ENCODE measurements at places on chromosomes 16 and 17. TPM values are rescaled to one million over a fixed set of nuclear protein-coding genes. Genes with fewer than 3 reads are reported as not detected.

CCDC154 gene
- 0.50 TPM for total RNA-seq

ANKRD40CL gene
- total RNA-seq: not detected

SULT1A3 gene
- 2.1 TPM for total RNA-seq

AKAP10 gene
- total RNA-seq: 29.2 TPM

TMEM100 gene
- 2.6 TPM for total RNA-seq

CDH8 gene
- not detected for total RNA-seq

CBX2 gene
- 0.83 TPM for total RNA-seq

SMIM5 gene
- total RNA-seq: under 0.01 TPM

CDH16 gene
- total RNA-seq: not detected

KRT12 gene
- not detected for total RNA-seq

SEPTIN1 gene
- 0.26 TPM for total RNA-seq

All from fibroblast of lung (primary cell).